Tongue (tissue), 3 donors: ENCODE measurements at places on chromosomes 6 and 20.

GRCh38 chr20:11861479-11861878 is 56.2 kb upstream of the BTBD3 start:
- DNase-seq: no peak

- DNase-seq: no peak
These were observed 693 bp downstream of the HLA-F start for GRCh38 chr6:29723666-29724588.

GRCh38 chr20:23629017-23629541 is 8.7 kb downstream of the CST3 start:
- no peak for DNase-seq

GRCh38 chr6:73854998-73855718 is 159.2 kb downstream of the CD109 start:
- peak; percentile 89 for DNase-seq

- no peak for DNase-seq
These were observed 654 bp downstream of the TMEM14C start for GRCh38 chr6:10723567-10723881.

DNA sequence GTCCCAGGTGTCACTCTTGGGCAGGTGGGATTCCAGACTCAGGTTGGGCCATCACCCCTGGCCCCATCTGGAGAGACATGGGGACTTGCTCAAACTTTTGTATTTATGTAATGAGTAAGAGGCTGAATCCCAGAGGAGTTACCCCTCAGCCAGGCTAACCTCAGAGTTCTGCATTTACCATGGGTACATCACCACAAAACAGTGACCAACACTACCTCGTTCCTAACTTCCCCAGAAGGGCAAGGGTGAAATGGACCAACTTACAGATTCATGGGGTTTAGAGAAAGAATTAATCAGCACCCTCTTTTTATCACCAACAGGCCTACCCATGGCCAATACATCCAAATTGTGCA is 259.9 kb upstream of the MARCKS start:
- DNase-seq: no peak

GRCh38 chr20:57536120-57536708 is 11.3 kb upstream of the CTCFL start:
- DNase-seq: no peak

DNA sequence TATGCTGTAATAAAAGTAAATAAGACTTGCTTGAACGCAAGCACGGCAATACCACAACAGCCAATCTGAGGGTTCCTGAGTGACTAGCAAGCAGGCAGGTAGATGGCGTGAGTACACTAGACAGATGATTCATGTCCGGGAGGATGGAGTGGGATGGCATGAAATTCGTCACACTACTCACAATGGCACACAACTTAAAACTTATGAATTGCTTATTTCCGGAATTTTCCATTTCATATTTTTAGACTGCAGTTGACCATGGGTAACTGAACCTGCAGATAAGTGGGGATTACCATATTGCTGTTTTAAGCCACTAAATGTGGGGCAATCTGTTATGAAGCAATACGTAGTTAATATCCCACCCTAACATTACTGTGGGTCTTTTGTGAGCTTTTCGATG is 93.6 kb upstream of the NFATC2 start:
- DNase-seq: no peak

- DNase-seq: no peak
These were observed 65.4 kb downstream of the PRND start for GRCh38 chr20:4787069-4787468.

DNA sequence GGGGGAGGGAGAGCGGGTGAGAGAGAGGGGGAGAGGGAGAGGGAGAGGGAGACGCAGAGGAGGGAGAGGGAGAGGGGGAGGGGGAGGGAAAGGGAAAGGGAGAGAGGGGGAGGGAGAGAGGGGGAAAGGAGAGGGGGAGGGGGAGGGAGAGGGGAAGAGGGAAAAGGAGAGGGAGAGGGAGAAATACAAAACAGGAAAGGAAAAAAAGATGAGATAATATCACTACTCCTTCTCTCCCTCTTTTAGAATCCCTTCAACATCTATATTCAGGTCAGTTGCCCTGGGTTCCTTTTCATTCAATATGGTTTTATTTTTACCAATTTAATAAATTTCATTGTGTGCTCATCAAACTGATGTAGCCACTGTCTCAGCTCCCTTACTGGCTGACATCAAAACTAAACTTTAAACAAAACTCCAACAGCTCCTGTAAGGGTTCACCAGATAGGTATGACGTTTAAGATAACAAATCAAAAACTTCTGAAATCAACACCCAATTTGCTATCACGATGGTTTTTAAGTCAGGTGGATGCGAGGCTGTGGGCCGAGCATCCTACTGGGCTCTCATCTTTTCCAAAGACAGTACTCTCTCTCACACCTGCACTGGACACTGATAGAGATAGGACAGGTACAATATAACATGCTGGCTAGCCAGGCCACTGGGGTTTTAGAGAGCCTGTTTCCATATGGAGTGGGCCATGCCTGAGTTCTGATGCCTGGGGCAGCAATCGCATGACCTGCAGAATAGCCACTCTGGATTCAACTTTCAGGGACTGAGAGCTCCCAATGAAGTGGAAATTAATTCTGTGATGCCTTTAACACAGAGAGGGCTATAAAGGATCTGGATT is 99.5 kb downstream of the FYN start:
- no peak for DNase-seq

DNA sequence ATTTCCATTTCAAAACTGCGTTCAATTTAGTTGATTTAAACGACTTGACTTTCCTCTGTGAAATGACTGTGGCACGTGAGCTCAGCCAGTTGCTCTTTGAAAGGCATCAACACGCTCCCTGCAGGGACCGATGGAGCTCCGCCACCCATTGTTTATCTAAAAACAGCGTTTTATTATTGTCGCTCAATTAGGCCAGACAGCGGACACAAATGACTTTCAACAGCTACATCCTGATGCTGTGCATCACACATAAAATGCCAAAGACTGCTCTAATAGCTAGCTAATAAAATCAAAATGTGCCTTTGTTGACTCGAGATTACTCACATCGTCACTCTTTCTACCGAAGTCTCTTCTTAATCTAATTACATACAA is 332.5 kb downstream of the CD83 start:
- no peak for DNase-seq

- peak; percentile 77 for DNase-seq
These were observed 734 bp downstream of the TPBG start for GRCh38 chr6:82364087-82365015.

DNA sequence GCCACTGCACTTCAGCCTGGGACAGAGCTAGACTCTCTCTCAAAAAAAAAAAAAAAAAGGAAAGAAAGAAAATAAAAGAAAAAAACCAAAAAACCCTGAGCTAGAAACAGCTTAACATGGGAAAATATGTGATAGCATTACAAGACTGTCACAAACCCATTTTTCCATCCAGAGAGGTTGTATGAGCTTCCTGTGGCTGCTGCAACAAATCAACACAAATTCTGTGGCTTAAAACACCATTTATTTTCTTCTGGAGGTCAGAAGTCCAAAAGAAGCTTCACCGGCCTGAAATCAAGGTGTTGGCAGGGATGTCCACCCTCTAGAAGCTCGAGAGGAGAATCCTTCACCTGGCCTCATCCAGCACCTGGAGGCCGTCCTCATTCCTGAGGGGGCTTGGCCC is 21.7 kb upstream of the SSR1 start:
- DNase-seq: no peak

- DNase-seq: no peak
These were observed 241.6 kb downstream of the PTPRK start for GRCh38 chr6:128278836-128279235.

- DNase-seq: peak; percentile 81
These were observed 155.8 kb downstream of the MBOAT1 start for GRCh38 chr6:20056350-20056992.

- DNase-seq: no peak
These were observed 362.9 kb downstream of the ZFAND3 start for GRCh38 chr6:38182426-38182825.

DNA sequence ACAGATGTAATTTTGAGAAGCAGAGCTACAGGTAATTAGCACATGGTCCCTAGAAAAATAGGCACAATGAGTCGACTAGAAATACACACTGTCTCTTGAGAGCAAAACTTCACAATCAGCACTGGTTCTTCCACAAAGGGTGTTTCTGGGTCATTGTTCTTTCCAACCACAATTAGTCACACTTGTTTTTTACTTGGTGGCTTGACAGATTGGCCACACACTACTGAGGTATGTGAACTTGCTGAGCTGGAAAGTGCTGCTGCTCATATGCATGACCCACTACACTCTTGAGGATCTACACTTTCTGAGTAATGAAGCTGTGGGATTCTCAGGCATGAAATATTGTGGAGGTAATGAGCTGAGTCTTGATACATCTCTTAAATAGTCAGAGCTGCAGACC is 347.7 kb downstream of the BCKDHB start:
- DNase-seq: no peak

- no peak for DNase-seq
These were observed 108.7 kb upstream of the MAP3K4 start for GRCh38 chr6:160882791-160883279.

GRCh38 chr20:22921595-22922421 is 113.3 kb upstream of the SSTR4 start:
- DNase-seq: no peak

- DNase-seq: no peak
These were observed 421.0 kb downstream of the TENT5A start for GRCh38 chr6:81331526-81331925.

DNA sequence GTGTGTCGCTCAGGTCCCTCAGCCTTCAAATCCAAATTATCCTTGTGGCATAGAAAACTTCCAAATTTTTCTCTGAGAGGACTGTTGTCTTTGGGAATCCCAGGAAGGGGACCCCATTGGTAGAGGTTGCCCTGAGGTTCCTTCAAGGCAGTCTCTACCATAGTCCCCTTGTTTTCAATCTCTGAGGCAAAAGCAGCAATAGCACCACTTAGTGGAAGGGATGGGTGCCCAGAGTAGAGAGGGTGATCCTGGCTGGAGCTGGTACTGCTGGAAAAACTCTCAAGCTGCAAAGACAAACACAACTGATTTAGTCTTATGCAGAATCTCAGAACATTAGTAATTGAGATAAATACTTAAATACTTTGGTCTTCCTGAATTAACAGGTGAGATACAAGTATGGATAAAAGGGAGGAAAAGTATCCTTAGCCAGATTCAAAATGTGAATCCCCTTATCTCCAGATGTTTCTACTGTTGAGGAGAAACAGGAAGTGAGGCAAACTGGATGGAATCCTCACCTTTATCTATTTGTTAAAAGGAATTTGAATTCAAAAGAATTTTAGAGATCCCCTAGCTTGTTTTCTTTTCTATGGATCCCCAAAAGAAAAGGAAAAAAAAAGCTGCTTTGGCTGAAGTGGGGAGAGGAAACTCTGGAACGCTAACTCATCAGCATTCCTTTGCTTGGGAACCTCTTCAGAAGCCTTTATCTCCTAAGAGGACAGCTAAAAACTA is 13.4 kb downstream of the ZNF318 start:
- no peak for DNase-seq

- no peak for DNase-seq
These were observed 16.8 kb downstream of the CASS4 start for GRCh38 chr20:56428881-56429280.

DNA sequence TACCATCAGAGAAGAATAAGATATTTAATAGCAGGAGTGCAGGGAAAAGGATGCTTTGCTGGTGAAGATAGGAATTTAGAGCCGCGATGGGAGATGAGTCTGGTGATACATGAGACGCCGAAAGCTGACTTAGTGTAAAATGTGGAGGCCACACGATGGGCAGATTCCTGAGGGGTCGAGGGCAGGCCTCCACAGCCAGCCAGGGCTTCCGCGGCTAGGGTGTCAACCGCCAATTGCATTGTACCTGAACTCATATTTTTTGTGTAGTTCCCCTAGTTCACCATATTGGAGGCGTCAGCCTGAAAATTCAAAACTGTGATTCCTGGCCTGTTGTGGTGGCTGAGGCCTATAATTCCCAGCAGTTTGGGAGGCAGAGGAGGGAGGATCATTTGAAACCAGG is 8.5 kb downstream of the ETV7 start:
- no peak for DNase-seq

GRCh38 chr6:135358251-135358821 is 139.2 kb downstream of the AHI1 start:
- DNase-seq: no peak

GRCh38 chr6:126657561-126658175 is 317.8 kb downstream of the CENPW start:
- DNase-seq: no peak

DNA sequence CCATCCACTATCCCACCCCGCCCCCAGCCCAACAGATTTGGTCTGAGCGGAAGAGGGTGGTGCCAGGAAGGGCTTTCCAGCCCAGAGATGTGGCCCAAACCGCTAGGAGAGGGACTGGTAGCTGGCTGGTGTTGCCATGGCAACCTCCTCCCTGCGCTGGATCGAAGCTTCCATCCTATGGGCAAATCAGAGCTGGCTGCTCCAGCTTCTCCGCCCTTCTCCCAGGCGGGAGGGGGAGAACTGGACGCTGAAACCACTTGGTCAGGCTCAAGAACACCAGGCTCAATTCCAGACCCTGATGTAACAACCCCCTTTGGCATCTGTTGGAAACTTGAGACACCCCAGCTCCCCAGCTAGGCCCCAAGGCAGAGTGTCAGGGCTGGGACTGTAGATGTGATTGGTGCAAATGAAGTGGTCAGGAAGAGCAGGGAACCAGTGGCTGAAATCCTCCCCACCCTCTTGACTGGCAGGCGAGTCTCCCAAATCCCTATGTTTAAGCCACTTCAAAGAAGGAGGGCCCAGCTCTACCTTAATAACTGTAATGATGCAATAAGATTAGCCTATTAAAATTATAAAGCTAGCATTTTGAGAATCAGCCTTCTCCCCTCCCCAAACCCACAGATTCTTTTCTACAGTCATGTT is 4.2 kb downstream of the RIMS4 start:
- DNase-seq: peak; percentile 98

DNA sequence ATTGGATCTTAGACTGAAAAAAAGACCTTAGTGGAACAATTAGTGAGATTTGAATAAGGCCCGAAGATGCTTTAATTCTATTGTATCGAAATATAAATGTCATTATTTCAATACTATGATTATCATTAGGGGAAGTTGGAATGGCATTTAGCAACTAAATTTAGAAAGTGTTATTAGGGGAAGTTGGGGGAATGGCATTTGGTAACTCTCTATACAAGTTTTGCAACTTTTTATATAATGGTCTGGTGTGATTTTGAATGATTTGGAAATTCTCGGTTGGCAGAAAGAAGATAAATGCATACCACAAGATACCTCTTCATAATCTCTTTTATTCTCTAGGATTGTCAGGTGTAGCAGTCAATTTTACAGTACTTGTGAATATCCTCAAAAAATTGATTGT is 49.2 kb downstream of the RNF144B start:
- DNase-seq: no peak

DNA sequence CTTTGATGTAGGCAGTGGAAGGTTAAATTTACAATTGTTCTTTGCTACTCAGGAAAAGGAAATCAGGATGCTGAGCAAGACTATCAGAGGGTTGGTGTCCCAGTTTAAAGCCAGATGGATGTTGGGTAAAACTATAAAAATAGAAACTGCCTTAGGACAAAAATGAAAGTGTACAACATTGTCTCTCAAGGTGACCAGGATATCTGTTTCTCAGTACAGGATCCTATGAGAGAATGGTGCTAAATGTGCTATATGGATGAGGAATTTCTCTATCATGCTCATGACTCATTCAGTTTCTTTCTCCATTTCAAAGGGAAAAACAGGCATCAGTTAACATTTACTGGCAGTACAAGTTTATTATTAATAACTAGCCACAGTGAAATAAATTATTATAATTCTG is 534.2 kb upstream of the GJE1 start:
- no peak for DNase-seq
